Activated T-helper 1 cell treated with anti-CD3 and anti-CD28 coated beads, Interleukin-2, amount 50 U/mL, for 16 hours (primary cell): ENCODE measurements at places on chromosomes 2 and 18.

GRCh38 chr2:106020821-106021661, 173.1 kb downstream of the UXS1 start:
- no peak for DNase-seq

- DNase-seq, result no peak
Observed at GRCh38 chr2:176997792-176998169, 214.8 kb upstream of the HNRNPA3 start.

GRCh38 chr18:27608174-27608573, 423.1 kb upstream of the CHST9 start:
- DNase-seq, result no peak

DNA sequence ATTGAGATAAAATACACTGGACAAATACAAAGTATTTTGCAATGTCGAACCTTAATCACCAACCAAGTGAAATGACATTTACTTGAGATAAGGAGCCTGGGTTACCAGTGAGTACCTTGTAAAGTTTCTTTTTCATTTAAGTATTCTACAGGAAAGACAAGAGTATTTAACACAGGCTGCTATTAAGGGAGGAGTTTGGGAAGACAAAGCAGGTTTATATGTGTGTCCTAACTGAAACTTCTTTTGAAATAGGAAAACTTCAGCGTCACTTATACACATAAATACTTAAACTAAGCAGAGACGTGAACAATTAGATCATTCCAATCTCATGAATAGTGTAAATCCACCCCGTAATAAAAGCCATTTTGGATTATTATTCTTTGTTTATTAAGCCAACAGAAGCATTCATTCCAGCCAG, 126.7 kb upstream of the CYP26B1 start:
- DNase-seq, result no peak

DNA sequence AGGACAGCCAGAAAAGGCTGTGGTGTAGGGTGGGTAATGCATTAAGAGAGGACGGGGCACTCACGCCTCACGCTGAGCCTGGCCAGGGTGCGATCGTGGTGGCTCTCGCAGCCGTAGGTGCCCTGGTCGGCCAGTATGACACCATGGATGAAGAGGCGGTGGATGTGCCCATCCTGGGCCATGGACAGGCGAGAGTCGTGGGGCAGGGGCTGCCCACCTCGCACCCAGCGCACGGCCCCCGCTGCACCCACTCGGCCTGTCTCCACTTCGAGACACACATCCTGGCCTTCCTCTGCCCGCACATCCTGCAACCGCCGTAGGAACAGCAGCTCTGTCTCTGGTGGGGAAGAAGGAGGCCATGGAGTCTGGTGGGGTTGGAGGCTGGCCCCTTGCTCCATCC, 12.1 kb downstream of the TMEM198 start:
- no peak for DNase-seq

- no peak for DNase-seq
Observed at GRCh38 chr2:36507408-36507812, 90.6 kb downstream of the FEZ2 start.

GRCh38 chr2:1550658-1551316, 137.5 kb downstream of the TPO start:
- peak; percentile 32 for DNase-seq

DNA sequence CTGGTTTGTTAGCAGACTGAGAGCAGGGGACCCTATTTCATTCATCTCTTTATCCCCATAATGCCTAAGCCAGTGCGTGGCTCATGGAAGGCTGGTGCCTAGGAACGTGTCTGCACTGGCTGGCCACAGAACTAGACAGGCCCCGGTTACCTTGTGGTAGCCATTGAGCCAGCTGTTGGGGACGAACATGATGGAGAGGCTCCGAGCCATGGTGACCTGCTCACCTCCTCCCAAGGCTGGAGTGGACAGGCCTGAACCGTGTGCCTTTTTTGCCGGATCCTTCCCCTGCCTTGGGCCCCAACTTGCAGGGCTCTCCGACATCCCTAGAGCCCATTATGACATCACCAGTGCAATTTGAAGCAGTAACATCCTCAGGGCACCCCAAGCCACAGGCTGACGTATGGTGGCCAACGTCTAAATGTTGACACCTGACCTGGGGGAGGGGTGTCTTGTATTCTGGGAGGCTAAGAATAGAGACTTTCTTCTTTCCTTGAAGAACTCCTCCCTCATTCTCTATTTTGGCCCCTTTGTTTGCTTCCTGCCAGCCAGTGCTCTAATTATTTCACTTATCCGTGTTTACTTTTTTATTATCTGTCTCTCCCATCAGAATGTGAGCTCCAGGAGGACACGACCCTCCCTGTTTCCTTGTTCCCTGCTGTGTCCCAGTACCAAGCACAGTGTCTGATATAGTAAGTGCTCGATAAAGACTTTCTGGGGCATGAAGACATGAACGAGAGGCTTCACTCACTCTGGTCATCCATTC, 12.2 kb upstream of the DNPEP start:
- DNase-seq, result no peak

GRCh38 chr2:222290736-222291484, 7.9 kb downstream of the PAX3 start:
- no peak for DNase-seq

DNA sequence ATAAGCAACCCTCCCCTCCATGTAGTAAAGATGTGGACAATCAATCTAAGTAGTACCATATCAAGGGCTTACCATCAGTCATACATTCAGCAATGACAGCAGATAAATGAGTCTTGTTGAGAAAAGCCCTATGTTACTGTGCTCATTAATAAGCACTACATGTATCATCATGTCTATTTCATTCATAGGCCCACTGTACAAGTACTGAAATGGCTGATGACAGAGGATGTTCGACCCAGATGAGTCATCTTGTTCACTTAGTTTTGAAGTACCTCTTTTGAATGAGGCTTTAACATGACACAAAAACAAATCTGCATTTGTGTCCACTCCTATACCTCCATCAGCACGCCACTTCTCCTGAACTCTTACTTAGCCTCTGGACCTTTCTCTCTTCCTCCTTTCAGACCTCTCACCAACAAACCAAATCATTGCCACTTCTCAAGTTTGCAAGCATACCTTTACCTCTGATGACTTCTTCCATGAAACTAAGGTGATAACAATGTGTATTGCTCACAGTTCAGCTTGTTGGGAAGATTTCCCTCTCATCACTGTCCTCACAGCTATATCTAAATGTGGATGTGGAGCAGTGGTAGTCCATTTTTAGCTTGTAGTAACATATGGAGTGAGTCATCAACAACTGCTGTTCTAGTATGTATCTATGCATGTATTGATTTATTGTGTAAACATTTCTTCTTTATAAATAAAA, 921.0 kb upstream of the SLC39A10 start:
- no peak for DNase-seq

DNA sequence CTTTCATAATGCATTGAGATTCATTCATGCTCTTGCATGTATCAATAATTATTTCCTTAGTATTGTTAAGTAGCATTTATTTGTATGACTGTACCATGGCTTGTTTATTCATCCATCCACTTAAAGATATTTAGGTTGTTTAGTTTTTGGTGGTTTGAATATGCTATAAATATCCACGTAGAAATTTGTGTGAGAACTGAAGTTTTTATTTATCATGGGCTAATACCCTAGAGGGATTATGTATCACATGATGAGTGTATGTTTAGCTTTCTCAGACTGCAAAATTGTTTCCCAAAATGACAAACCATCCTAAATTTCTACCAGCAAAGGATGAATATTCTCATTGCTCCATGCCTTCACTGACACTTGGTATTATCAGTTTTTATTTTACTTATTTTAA, 55.2 kb downstream of the CSRNP3 start:
- DNase-seq, result no peak

GRCh38 chr18:62324917-62325805, at the start of gene TNFRSF11A:
TSS of gene TNFRSF11A (plus strand) at chr18:62325310. CDS start at chr18:62325353, 43 bp downstream.
- peak; percentile 15 for DNase-seq

DNA sequence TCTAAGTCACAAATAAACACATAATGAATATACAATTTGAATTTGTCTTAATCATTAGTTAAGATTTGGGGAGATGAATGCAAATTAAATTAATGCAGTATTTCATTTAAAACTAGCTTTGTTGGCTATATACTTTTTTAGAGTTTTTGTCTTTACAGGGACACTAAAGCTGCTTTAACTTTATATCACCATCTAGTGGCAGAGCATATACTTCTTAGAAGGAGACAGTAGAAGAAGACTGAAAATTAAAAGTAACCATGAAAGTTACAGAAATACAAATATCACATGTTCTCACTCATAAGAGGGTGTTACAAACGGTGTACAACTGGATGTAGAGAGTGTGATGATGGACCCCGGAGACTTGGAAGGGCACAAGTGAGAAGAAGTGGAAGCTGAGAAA, 268.3 kb upstream of the NETO1 start:
- DNase-seq, result no peak

DNA sequence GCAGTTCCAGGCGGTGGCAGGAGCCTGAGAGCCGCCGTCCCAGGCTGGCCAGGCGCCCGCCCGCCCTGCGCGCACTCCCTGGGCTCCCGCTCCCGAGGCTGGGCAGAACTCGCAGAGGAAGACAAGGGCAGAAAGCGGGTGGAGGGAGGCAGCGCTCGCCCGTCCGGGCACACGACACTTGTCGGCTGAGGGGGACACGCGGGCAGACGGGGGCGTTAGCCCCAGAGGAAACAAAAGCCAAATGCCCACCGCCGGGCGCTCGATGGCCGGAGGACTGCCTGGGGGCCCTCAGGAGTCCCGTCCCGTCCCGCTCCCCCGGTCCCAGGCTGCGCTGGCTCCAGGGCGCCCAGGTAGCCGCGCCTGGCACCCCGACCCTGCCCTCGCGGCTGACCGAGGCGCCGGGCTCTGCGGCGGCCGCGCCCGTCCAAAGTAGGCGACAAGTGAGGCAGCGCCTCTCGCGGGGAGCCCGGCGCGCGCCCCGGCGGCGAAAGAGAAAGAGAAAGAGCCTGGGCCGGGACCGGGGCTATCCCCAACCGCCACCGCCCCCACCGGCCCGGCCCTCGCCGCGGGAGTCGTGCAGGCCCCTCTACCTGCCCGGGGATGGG, 491 bp downstream of the L3MBTL4 start:
- no peak for DNase-seq

GRCh38 chr2:196274387-196274809, 103.0 kb upstream of the STK17B start:
- DNase-seq, result no peak

DNA sequence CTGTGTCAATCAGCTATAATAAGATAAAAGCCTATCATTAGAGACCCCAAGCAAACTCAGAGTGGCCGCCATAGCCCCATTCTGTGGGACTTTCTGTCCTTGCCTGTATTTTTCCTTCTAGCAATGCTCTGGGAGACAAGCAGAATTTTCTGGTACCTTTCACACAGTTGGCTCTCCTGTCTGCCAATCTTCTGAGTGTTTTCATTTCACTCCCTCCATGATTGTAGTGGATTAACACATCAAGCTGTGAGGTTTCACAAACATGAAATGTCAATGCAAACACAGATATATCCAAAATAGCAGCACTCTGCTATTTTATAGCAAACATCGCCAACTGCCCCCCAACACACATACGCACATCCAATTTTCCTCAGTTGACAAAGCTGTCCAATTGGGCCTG, 64.9 kb downstream of the C1D start:
- DNase-seq, result no peak

DNA sequence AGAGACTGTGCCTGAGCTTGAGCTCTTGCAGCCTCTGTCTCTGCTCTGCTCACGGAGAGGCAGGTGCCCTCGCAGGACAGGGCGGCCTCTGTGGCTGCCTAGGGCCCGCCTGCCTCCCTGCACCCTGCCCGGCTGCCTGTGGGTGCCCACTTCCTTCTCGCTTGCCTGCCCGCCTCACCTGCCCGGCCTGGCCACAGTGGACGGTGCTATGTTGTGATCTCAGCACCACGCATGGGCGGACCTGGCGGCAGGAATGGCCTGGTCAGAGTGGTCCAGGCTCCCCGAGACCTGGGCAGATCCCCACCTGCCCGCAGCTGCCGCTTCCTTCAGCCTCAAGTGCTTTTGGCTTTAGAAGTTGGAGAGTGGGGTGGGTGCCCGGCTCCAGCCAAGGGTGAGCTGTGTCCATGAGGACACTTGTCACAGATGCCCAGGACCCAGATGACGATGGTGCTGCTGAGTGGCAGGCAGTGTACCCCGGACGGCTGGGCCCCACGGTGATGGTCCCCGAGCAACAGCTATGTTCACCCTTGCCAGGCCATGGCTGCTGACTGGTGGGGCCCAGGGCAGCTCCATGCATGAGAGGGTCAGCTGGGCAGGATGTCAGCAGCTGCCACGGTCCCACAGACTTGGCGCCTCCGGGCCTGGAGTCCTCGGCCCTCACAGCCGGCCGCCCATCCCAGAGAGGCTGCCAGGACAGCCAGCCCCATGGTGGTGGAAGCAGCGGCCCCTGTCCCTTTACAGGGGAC, 25.3 kb downstream of the RTP5 start:
- no peak for DNase-seq

GRCh38 chr18:79395761-79396404, at the start of gene NFATC1:
TSS of gene NFATC1 (plus strand) at chr18:79395930. CDS start at chr18:79396225, 295 bp downstream.
- no peak for DNase-seq

DNA sequence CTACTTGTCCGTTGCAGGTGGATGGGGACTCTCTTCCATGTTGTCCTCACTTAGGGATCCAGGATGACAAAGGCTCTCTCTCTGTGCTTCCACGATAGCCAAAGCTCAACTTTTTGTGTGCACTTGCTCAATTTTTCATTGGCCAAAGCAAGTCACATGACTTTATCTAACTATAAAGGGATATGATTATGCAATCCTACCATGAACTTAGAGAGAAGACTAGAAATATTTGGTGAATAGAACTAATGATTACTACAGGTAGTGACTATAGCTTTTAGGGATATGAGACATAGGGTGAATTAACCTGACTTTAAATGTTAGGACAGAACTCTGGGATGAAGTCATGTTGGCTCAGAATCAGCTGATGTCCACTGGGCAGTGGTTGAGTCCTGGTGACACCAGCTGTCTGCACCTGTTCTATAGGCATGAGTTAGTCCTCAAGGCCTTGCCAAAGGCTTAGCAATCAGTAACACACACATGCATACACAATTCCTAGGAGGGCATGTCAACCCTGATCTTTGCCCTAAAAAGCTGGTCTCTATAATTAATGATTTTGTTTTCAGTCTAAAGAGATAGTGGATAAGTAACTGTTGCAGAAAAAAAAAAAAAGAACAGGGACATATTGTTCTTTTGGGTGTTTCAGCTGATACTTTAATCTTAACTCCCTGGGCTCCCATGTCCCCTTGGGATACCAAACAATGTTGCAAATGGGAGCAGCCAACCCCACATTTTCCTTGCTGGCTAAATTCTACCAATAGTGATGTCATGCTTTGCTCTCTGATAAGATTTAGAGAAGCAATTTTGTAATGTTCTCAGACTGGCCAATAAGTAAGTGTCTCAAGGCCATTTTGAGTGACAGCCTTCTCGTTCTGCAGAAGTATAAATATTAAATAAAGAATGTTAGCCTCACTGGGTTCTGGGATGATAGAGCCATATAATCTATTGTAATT, 12.5 kb upstream of the HK2 start:
- DNase-seq, result no peak

DNA sequence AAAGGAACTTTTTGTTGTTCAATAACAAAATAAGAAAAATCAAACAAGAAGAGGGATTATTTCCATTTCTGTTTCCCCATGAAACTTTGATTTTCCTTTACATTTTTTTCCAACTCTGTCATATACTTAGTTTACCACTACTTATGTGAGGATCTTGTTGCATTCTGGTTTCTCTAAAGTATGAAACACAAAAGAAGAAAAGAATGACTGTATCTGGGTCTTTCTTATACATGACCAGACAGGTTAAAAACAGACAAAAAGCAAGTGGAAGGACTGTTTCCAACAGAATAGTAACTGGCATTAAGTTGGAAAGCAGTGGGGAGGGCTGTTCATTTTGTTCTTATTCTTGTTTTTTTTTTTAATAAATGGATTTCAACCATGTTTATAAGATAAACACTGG, 1207.8 kb upstream of the FAM98A start:
- no peak for DNase-seq

- no peak for DNase-seq
Observed at GRCh38 chr2:47554311-47554905, 151.5 kb downstream of the MSH2 start.
